CD4-positive, CD25-positive, alpha-beta regulatory T cell (primary cell): ENCODE measurements at places on chromosomes 12 and 14. TPM values are rescaled to one million over a fixed set of nuclear protein-coding genes. Genes with fewer than 3 reads are reported as not detected.

The IPO4 gene
- 33.7 TPM for total RNA-seq

The NOVA1 gene
- total RNA-seq = 0.39 TPM

The UNC119B gene
- total RNA-seq = 10.9 TPM

The RAB2B gene
- 32.6 TPM for total RNA-seq

The PAX9 gene
- 0.42 TPM for total RNA-seq

The SIX4 gene
- total RNA-seq = not detected

The NEUROD4 gene
- total RNA-seq = not detected

The OR6C76 gene
- total RNA-seq = not detected

The SAMD15 gene
- total RNA-seq = 0.42 TPM

The CFAP73 gene
- total RNA-seq = 0.42 TPM

The GYS2 gene
- not detected for total RNA-seq

The MIP gene
- not detected for total RNA-seq

The TSHR gene
- total RNA-seq = 19.3 TPM

- no peak for DNase-seq
These were observed 1141.2 kb upstream of the TMEM132C start for GRCh38 chr12:127125607-127126259.

DNA sequence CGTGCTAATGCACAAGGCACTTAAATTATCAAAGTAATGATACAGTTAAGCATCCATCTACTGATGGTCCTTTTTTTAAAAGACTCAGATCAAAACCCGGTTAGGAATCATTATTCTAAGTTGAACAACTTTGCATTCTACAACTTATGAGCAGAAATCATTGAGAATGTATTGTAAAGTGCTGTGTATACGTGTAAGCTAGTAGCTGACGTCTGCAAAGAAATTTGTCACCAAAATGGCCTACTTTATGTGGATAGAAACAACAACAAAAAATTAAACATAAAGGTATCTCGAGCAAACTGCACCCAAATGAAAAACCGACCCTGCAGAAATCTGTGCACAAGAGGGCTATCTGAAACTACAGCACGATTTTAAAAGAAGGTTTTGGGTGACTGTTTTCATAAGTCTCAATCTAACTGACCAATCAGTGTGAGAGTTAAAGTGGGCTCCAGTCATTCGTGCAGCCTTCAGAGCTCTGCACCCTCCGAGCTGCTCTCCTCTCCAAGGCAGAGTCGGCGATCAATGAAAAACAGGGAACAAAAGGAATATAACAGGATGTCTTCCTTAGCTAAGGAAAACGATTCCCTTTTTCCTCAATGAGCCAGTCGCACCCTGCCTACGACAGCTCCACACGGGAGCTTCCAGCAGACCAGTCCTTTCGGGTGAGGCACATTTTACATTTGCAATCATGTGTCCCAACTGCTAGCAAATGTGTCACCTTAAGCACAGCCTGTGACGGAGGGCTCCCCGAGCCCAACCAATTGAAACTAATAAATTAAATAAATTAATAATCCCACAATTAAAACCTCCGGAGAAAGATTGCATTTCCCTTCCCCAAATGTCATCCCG, 200.7 kb upstream of the FOXN3 start:
- DNase-seq = peak; percentile 69

- no peak for DNase-seq
These were observed 574.1 kb downstream of the SLC16A7 start for GRCh38 chr12:60169904-60170303.

DNA sequence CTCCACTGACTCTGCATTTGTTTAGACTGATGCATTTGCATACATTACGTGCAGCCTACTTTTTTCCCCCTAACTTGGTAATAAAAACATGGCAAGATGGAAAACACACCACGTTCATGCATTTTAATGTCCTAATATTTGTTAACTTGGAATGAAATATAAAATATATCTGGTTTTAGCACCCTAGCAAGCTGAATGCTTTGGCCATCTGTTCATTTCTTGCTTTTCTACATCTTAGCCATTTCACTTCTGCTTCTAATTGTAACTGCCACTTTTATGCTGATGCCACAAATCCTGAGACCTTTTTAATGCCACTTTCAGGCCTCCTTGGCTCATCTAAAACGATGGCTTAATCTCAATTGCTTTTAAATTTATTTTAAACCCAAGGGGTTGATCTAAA, 177.7 kb upstream of the RASSF8 start:
- DNase-seq = no peak

- DNase-seq = no peak
These were observed 338.1 kb upstream of the TMEM132C start for GRCh38 chr12:127928615-127929571.

DNA sequence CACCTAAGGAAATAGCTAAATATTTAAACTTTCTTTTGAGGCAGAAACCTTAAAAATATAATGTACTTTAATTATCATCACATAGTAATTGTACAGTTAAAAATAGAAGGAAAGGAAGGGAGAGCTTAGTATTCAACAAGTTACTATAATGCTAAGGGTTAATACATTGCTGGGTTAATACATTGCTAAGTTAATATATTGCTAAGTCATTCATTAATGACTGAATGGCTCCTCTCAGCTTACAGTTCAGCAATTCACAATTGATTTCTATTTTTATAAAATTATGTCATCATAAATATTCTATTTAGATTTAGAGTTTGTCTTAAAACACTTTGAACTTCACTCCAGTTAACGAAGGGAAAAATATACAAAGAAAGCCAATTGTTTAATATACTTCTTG, 207.9 kb downstream of the BMP4 start:
- no peak for DNase-seq

- DNase-seq = peak; percentile 51
These were observed 848 bp downstream of the CTDSP2 start for GRCh38 chr12:57845478-57846284.

GRCh38 chr12:106106892-106107291, 31.9 kb downstream of the NUAK1 start:
- no peak for DNase-seq

DNA sequence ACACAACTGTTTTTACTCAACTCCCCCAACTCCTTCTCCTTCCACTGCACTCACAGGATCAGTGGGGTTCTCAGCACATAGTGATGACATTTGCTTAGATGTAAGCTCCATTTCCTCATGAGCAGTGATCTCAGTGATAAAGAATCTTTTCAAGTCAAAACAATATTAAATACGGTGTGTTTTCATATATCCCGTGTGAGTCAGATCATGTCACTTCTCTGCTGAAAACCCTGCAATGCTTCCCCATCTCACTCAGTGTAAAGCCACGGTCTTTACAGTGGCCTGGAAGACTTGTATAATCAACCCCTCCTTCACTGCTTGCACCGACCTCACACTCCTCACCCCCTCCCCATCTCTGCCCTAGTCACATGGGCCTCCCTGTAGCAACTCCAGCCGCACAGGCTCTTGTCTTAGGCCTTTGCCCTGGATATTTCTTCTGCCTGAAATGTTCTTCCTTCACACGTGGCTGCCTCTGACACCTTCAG, 149.7 kb upstream of the ARHGAP5 start:
- DNase-seq = no peak

- DNase-seq = no peak
These were observed 18.6 kb upstream of the PTGR2 start for GRCh38 chr14:73833034-73833433.

- DNase-seq = no peak
These were observed 336.4 kb downstream of the CCER1 start for GRCh38 chr12:90618586-90618985.

- peak; percentile 96 for DNase-seq
These were observed at the start of the genes APEX1 and OSGEP for GRCh38 chr14:20454516-20455354. Gene APEX1 (plus strand): TSS chr14:20455226. CDS start chr14:20455646, 420 bp downstream. Gene OSGEP (minus strand): TSS chr14:20454812. CDS start chr14:20454683, 129 bp downstream.

DNA sequence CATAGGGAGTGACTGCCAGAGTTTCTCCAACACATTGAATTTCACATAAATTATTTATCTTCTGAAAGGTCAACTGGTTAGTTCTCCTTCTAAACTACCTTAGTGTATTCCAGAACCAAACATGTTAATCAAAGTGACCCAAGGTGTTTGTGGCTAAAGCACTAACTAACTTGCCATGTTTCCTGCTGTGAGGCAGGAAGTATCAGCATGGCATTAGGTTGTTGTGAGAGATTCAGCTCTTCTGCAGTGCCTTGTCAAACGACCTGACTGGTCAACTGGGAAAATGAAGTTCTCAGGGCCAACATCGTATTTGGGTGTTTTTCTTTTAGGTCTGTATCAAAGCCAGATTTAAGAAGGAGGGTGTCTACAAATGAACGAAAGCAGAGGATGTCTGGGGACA, 448.1 kb downstream of the APAF1 start:
- no peak for DNase-seq

DNA sequence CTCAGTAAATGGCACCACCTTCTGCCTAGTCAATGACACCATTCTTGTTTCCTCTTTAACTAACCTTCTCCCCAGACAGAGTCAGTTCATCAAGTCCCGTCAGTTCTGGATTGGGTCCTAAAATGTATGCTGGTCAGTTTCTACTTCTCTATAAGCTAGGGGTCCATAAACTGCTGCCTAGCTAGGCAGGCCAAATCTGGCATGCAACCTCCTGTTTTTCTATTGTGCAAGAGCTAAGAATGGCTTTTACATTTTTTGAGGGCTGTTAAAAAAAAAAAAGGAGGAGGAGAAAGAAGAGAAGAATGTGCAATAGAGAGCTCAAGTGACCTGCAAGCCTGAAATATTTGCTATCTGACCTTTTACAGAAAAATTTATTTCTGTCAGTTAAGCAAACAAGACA, 6.4 kb upstream of the TMED10 start:
- DNase-seq = no peak

- DNase-seq = no peak
These were observed 259.8 kb downstream of the NUAK1 start for GRCh38 chr12:105878964-105879363.

DNA sequence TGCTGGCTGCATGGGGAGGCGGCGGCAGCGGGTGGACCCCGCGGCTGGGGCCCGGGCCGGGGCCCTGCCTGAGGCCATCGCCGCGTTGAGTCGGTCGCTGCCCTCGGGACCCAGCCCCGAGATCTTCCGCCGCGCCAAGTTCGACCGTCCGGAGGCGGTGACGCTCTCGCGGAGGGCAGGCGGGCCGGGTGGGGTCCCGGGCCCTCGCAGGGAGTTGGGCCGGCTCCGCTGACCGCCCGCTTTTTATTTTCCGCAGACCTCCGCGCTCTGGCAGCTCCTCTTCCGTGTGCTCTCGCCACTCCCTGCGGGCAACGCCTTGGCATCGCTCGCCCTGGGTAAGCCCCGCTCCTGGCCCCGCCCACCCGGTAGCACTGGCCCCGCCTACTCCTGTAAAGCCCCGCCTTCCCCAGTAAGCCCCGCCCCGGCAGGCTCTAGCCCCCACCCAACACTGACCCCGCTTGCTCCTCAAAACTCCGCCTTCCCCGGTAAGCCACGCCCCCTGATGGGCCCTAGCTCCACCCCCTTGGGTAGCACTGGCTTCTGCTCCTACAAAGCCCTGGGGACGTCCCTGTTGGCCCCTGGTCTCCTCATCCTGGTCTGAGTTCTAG, 424 bp downstream of the TEDC1 start:
- DNase-seq = peak; percentile 74

GRCh38 chr12:100463661-100464060, 10.0 kb upstream of the NR1H4 start:
- DNase-seq = no peak

GRCh38 chr12:40473962-40474361, 218.3 kb upstream of the CNTN1 start:
- DNase-seq = no peak

DNA sequence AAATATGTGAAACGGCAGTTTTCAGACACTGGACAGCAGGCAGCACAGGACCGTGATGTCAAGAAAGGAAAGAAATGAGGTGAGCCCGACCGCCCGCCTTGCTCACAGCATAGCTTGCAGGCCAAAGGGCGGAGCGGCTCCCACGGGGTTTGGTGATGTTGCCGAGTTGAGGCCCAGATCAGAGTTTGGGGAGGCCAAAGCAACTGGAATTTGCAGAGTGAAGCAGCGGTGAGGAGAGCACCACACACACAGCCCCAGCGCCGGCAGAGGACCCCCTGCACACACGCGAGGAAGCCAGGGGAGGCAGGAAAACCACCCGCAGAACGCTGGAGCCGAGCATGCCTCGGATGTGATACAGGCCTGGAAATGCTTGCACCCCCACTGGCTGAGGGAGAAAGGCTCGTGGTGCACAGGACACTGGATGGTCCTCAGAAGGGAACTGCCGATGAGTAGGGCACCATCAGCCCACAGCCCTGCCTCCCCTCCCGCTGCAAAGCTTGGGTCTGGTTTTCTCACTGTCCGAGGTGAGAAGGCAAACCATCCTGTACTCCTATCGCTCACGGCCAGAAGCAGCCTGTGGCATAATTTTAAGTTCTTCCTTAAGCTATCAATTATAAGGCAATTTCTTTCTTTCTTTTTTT, 25.7 kb upstream of the PLD4 start:
- DNase-seq = no peak

GRCh38 chr12:27852742-27853141, 72.7 kb upstream of the MANSC4 start:
- DNase-seq = no peak
